Cortex of kidney (tissue), 1 donor: ENCODE measurements at places on chromosomes 16 and 17.

DNA sequence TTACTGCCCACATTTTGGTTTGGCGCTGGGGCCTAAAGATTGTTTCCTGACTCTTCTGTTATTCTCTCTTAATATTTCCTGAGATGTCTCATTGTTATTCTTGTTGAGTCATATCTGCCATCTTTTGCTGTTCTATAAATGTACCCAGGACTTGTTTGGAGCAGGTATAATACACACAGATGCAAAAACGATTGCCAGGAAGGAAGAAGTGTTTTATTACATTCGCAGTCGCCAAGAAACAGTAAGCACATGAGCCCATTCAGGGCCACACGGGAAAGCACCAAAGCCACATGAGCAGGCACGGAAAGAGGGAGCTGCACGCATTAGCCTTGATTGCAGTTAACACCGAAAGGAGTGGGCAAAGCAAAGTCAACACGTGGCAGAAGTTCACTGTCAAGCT lies 70.2 kb downstream of the ARHGAP44 start:
- DNase-seq, result no peak

DNA sequence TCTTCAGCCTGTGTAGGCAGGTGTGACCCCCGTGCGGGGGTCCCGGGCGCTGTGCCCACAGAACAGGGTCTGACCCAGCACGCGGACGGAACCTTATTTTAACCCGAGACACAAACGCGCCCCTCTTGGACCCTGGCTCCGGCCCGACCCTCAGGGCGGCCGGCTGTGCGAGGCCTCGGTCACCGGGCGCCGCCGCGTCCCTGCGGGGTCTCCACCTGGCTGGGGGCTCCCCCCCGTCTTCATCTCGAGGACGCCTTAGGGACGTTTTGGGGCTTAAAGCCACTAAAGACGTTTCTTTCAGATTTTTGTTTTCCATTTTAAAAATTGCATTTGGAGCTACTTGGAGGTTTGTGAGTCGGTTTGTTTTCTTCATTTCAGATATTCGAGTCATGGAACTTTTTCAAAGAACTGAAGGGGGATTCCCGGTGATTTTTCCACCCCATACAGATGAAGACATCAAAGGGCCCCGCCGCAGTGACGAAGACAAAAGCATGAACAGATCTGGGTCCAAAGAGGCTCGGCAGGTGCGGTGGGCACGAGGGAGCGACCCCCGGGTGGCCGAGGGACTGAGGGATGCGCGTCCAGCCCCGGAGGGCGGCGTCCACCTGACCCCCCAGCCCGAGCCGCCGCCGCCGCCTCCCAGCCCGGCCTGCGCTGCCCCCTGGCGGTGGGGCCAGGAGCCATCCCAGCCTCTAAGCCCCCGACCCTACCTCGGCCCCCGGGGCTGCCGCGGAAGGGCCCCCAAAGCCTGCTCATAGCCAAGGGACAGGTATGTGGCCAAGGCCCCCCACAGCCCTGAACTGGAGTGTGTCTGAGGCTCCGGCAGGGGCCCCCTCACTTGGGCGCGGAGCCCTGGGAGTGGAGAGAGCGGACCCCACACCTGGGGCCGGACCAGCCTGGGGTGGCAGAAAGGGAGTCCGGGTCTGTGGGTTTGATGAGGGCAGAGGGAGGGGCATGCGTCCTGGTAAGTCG lies 3.8 kb upstream of the CD7 start:
- DNase-seq, result no peak

DNA sequence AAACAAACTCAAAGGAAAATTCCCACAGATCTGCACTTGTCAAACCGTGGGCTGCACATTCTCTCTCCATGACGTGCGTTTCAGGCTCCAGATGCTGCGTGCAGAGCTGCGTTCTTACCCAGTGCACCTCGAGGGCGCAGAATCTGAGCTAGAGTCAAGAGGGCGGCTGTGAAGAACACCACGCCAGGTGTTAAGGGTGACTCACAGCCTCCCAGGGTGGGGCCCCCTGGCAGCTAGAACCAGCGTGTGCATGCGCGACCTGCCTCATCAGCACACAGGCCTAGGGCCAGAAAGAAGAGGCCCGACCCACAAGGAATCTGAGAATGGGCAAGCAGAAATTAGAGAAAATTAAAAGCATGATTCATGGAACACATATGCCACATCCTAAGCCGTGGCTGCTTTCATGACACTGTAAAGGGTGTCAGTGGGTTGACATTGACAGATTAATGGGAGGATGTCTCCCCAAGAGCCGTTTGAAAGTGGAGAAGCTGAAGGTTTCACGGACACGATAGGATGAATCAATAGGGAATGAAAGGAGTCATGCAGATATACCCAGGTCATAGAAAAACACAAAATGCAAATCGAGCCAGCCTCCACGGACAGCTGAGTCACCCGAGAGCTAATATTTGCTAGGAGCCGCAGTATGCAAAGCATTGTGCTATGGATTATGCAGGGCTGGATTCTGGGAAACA lies 29.0 kb downstream of the MARCHF10 start:
- DNase-seq, result no peak

- no peak for DNase-seq
These were observed 4.7 kb upstream of the TBX21 start for GRCh38 chr17:47728214-47728877.

- DNase-seq, result no peak
These were observed 35.8 kb upstream of the ZFP90 start for GRCh38 chr16:68503334-68503733.

DNA sequence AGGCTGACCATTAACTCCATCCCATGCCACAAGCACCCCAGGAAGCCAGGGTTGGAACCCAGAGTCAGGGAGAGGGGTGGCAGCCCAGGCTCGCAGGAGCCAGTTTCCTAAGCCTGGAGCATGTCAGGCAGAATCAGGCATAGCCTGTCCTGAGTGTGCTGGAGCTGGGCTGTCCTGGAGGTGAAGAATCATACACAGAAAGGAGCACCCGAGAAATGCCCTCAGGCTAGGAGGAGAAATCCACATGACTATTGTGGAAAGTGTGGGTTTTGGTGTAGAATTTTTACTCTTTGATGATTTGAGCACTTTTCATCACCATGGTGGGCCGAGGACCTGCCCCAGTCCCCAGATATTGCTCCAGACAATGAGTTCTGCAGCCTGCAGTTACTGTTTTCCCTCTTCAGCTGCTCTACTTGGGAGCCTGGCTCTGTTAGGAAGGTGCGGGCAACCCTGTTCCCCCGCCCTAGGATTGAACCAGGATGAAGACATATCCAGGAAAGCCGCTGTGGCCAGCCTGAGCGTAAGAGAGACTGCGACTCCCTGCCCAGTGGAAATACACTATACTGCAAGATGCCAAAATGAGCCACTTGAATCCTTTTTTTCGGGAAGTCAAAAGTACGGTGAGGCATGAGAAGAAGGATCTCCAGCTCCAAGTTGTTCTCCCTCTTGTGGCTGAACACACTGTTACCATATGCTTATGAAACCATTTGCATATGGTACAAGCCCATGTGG lies 29.0 kb upstream of the HEATR6 start:
- no peak for DNase-seq
